ENCODE measurements at places on chromosomes 5 and 9.

GRCh38 chr5:145350513-145350912 is 484.6 kb downstream of the PRELID2 start:
- peak; percentile 89 for DNase-seq

GRCh38 chr5:87103616-87104287 is 163.9 kb upstream of the RASA1 start:
- no peak for DNase-seq

DNA sequence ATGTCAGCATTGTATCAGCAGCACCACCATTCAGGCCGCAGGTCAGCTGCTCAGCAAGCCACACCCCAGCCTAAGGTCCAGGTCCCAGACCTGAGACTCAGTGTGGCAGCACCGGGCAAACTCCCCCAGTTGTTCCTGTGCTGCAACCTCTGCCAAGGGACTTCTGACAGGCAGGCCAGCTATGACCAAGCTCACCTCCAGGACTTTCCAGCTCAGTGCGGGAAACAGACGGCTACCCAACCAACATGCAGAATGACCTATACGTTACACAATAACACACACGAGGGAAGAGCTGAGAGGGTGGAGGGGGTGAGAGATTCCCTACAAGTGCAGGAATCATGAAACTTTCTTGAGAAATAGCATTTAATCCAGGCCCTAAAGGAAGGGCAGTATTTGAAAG is 143.7 kb downstream of the FSTL4 start:
- no peak for DNase-seq

GRCh38 chr9:3659647-3660046 is 133.8 kb upstream of the RFX3 start:
- DNase-seq: no peak

- DNase-seq: no peak
Measured at GRCh38 chr5:150601491-150602345, 38.7 kb upstream of the SYNPO start.

- no peak for DNase-seq
Measured at GRCh38 chr5:10581867-10582511, 18.1 kb downstream of the ANKRD33B start.

GRCh38 chr9:108194154-108194553 is 661.6 kb downstream of the ACTL7B start:
- DNase-seq: no peak

DNA sequence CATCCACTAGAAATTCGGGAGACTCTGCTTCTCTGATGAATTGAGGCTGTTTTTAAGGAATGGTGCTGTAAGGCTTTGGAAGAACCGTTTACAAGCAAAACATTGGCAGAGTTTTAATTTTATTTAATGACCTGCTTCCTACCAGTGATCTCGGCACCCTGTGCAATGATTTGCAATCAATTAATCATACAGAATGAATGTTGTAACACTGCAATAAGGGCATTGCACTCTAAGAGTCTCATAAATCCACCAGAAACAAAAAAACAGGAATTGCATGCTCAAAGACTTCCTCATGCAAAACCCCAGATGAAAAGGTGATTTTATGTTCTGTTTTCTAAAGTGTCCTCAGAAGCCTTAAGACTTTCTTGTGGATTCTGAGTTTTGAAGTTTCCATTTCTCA is 295.7 kb downstream of the ARHGEF28 start:
- no peak for DNase-seq

- DNase-seq: no peak
Measured at GRCh38 chr9:38423273-38423972, 831 bp downstream of the IGFBPL1 start.

DNA sequence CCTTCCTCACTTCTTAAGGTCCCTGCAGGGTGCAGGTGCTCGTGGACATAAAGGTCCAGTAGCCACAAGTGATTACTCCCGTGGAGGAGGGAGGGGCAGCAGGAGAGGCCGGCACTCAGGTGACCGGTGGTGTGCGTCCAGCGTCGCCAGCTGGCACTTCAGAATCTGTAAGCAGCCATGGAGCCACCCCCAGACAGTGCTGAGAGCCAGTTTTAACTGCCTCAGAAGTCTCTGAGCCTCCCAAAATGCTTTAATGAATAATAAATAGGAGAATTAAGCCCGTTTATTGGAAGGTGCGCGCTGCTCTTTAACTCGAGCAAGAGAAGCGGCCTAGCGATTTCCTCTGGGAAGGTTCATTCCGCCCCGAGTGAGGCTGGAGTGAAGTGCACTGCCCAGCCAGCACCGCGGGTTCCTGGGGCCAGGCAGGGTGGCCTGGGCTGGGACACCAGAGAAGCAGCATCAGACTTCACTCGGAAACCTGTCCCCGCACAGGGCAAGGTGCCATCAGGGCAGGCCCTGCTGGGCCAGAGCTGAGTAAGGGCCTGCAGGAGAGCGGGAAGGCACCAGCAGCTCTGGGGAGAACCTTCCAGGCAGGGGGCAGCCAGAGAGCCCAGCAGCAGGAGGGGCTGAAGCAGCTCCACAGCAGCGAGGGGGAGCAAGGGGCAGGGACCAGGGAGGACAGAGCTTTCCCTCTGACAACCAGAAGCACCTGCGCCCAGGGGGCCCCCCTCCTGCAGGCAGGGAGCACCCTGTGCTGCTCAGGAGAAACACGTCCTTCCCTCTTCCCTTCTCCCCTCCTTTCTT is 61.2 kb downstream of the VAV2 start:
- DNase-seq: no peak

DNA sequence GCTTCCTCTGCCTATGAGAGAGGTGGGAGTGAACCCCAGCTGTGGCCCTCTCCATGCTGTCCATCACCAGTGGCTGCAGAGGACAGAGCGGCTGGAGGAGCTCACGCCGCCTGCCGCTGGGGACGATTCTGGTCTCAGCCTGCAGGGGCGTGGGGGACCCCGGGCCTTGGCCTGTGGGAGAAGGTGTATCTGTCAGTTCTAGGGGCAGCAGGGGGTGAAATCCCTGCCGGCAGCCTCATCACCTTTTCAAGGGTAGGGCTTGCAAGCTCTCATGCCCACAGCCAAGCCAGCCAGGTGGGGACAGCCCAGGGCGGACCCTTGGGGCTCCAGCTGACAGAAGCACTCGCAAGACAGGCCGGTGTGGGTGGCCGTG is 80.2 kb downstream of the TSPAN17 start:
- DNase-seq: no peak

All from astrocyte (in vitro differentiated cells and primary cell).